Activated CD4-positive, alpha-beta T cell treated with anti-CD3 and anti-CD28 coated beads, Interleukin-2, amount 50 U/mL, for 48 hours (primary cell): ENCODE measurements at places on chromosomes 6 and 20.

- DNase-seq: no peak
These were observed 26.7 kb upstream of the AKIRIN2 start for GRCh38 chr6:87728706-87729105.

GRCh38 chr20:51731731-51732095 lies 36.5 kb downstream of the ATP9A start:
- no peak for DNase-seq

DNA sequence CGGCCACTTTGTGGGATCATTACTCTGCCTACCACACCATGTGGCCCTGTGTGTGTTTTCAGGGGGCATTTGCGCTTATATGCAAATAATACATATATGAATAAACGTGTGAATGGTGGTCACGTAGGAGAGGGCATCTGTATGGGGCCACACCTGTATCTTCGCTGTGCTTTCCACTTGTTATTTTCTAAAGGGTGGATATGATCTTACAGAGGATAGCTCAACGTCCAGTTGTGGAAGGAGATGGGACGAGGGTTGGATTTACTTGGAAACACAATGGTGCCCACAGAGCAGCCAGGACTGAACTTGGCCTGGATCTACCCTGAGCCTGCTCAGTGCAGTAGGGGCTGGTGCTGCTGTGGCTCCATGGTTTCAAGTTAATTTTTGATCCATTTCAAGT lies 93.3 kb downstream of the YTHDF1 start:
- DNase-seq: no peak

DNA sequence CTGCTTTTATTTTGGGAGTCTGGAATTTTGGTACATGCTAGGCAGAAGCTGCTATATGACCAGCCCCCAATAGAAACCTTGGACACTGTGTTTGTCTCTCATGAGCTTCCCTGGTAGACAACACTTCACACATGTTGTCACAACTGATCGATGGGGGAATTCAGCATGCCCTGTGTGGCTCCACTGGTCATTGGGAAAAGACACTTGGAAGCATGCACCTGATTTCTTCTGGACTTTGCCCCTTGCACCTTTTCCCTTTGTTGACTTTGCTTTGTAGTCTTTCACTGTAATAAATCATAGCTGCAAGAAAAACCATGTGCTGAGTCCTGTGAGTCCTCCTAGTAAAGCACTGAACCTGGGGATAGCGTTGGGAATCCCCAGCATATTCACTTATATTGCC lies 7.9 kb upstream of the WFDC10A start:
- no peak for DNase-seq

DNA sequence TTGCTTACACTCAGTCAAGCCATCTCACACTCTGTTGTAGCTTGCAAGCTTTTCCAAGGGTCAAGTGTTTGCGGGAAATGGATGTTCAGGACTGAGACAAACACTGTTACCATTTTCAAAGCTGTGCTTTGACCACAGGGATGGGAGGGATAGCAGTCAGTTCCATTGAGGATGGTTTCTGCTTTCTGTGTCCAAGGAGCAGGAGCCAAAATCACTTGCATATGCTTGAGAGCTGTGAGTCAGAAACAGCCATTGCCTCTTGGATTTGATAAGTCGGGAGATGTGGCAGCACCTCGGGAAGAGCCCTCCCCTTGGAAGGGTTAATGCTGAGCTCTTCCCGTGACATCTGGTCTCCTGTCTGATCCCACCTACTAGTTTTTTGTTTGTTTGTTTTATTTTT lies 85.2 kb downstream of the TCP11 start:
- no peak for DNase-seq

GRCh38 chr20:37407019-37407566 lies 61.2 kb downstream of the SRC start:
- no peak for DNase-seq

- no peak for DNase-seq
These were observed 778 bp upstream of the ATF6B start for GRCh38 chr6:32128751-32129296.

GRCh38 chr6:54595844-54596243 lies 250.7 kb upstream of the FAM83B start:
- DNase-seq: no peak

DNA sequence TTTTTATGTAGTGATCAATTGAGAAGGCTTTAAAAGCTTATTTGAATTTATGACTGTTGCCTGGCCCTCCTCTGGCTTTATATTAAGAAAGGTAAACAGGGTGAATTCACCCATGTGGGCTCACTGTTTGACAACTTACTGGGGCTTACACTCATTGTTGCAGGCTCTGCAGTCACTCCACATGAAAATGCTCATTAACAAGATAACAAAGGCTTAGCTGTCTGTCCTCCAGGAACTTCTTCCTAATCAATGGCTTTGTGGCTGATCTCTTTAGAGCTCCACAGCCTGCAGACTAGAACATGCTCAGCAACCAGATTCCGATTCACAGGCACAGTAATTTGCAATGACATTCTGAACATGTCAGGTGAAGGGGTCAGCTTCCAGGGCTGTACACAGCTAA lies 323.2 kb upstream of the MAN1A1 start:
- no peak for DNase-seq

DNA sequence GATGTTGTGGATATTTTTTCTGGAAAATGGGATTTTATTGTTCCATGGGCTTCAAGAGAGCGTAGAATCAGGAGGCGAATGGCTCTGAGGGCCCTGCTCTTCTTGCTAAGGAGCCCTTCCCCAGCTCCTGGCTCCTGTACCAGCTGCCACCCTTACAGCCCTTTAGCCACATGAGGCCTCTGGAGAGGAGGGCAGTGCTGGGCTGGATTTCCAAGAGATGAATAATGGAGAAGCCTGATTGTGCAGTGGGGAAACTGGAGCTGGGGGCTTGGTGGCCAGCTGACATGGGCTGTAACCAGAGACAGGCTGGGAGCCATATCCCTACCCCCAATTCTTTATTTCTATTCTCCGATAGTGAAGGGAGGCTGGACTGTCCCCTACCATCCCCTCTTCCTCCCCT lies 9.2 kb downstream of the LRRC73 start:
- no peak for DNase-seq

DNA sequence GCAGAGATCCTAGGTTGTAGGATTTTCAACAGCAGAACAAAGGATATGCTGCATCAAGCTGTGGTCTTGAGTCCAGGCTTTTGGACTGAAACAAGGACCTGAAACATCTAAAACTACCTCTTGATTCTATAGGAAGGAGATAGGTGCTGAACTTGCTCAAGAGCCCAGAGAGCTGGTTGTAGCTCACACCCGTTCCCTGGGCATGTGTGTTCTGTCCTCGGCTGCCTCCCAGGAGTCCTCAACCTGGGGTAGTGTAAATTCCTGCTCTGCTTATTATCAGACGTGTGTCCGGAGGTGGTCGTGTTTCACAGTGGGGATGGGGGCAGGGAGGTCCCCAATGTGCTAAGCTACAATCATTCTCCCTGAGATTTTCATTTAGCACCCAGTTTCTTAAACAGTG lies 4.8 kb downstream of the NOP56 start:
- DNase-seq: peak; percentile 6

DNA sequence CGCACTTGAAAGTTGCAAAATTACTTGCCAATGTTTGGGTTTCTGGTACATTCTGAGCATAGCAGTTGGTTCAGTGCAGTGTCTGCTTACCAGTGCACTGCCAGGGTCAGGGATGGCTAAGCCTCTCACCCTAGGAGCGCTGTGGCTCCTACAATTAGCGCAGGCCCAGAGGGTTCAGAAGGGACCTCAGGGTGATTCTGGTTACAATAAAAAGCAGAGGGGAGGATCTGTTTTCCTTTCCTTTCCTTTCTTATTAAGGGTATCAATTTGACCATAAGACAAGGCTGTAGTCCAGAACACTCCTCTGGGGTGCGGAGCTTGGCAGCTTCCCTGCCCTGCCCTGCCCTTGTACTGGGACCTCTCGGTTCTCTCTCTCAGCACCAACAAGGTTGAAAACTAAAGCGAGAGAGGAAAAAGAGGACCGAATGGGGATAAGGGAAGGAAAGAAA lies 2.6 kb downstream of the MAFB start:
- no peak for DNase-seq

GRCh38 chr20:63896264-63897105 lies 1.6 kb downstream of the DNAJC5 start:
- DNase-seq: peak; percentile 41

- DNase-seq: no peak
These were observed 23.6 kb downstream of the PRKN start for GRCh38 chr6:162704001-162704400.

DNA sequence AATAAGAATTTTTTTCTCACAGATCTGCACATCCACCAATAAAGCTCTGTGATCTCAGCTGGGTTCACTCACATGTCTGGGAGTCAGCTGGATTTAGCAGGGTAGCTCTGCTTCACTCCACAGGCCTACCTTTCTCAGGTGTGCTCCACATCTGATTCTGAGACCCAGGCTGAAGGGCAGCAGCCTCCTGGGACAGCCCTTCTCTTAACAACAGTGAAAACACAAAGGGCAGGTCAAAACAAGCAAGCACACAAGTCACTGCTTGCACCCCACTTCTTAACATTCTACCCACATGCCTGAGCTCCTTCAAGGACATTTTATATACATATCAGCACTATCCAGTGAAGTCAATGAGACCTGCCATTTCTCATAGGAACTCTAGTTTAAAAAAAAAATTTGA lies 96.0 kb upstream of the MAP3K4 start:
- no peak for DNase-seq

GRCh38 chr6:35047265-35048011 lies 93.7 kb downstream of the TCP11 start:
- DNase-seq: no peak

- DNase-seq: no peak
These were observed 3.6 kb upstream of the CEBPB start for GRCh38 chr20:50186987-50187402.

DNA sequence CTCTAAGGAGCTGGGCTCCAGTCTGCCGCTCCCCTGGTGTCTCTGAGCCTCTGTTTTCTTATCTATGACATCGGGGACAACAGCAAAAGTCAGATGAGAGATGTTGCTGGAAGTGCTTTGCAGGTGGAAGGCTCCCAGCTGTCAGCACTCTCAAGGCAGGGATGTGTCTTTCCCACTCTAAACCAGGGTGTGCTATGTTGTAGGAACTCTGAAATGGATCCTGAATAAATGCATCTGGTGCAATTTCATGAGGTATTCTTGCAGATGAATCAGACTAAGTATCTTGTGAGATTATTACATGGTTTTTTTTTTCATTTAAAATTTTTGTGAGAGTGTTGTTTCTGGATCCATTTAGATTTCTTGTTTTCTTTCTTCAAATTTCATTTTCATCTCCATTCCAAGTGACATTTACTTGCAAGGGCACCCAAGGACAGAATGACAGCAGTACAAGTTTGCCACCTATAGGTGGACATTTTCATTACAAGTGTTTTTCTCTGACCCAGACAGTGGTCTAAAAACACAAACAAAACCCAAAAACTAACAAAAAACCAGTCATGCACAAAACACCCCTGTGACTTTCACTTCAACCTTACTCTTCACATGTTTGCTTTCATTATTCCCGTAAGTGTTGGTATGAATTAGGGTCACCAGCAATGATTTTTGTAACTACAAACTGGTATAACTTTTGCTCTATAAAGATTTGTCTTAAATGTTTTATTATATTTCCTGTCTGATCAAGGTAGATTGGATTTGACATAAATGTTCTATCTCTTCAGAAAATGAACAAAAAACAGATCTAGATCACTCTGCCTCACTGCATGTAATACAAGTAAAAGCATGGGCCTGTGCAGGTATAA lies 14.7 kb upstream of the SIM1 start:
- DNase-seq: no peak

DNA sequence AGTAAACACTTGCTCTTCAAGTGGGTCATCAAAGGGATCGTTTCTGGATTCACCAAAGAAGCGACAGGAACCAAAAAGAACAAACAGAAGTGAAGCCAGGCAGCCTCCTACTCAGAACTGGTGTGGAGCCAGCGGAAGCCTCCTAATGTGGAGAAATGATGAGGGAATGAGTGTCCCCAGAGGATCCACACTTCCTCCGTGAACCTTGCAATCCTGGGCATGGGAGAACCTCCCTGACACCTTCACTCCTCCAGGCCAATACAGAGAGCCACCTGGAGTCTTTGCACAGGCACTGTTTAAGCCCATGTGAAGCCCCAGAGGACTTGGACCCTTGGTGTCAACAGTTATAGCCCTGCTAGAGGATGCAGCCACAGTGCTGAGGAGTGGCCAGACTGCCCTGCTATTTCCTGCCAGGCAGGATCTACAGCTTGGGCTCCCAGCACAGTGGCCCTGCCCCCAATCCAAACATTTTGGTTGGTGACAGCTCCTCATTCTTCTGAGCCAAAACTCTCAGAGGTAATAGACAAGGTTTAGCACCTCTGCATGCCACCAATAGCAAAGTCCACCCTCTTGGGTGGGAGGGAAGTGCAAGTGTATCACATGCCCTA lies 23.2 kb upstream of the SERINC1 start:
- DNase-seq: no peak

DNA sequence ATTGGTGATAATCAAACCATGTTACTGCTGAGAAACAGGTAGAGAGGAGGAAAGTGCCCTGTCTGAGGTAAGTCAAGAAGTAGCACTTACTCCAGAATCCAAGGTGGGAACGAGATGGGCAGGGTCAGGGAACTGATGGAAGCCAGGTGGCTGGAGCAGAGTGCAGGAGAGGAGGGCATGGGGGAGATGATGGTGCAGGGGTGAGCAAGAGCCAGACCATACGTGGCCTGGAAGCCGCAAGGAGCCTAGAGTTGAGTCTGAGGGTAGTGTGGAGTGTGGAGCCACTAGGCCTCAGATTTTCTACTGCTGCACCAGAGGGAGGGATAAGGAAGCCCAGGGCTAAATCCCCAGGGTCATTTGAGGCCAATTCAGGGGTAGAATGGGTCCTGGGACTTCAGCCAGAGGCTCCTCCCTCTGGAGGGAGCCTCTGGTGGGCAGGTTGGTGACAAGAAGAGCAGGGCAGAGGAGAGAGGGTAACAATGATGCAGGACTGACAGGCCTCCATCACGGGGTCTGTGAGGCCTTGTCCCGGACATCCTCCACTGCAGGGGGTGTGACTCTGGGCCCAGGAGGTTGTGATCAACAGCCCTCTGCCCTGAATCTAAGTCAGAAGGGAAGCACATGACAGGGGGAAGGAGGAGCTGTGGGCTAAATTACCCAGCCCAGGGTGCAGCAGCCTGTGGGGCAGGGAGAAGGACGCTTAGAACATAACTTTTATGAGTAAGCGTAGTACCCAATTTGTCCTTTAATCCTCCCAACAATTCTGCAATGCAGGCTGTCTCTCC lies 28.7 kb downstream of the COX4I2 start:
- DNase-seq: no peak

DNA sequence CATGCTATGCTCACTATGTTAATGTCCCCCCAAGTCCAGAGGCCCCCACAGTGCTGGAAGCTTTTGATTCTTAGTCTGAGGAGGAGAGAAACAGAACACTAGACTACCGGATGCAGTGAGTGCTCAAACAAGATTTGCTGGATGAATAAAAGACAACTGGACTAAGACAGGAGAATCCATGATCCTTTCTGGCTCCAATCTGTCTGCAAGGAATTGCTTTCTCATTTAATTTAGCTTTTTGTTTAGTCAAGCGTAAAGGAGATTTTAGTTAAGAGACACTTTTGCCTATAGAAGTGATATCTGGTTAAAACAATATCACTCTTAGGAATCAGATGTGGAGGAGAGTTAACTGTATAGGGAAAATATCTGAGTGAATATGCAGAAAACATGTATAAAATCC lies 13.5 kb downstream of the LYRM4 start:
- no peak for DNase-seq

DNA sequence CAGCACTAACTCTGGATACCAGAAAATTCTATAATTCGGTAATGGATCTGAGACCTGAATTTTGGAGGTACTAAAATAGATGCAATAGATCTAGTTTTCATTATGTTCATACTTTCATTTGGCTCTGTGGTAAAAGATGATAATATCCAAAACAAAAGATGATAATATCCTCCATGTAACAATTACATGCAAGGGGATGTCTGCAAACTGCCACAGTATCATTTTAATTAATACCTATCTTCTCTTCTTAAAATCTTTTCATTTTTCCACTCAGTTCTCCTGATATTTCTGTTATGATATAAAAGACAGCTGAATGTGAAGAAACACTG lies 15.6 kb downstream of the BTN2A1 start:
- no peak for DNase-seq
